ENCODE measurements at places on chromosomes 5 and 9. TPM values are rescaled to one million over a fixed set of nuclear protein-coding genes. Genes with fewer than 3 reads are reported as not detected.

GRCh38 chr5:166961028-166961427 lies 1330.4 kb upstream of the WWC1 start:
- peak; percentile 13 for DNase-seq

GRCh38 chr5:72836810-72837209 lies 20.3 kb downstream of the TNPO1 start:
- DNase-seq, result no peak

DNA sequence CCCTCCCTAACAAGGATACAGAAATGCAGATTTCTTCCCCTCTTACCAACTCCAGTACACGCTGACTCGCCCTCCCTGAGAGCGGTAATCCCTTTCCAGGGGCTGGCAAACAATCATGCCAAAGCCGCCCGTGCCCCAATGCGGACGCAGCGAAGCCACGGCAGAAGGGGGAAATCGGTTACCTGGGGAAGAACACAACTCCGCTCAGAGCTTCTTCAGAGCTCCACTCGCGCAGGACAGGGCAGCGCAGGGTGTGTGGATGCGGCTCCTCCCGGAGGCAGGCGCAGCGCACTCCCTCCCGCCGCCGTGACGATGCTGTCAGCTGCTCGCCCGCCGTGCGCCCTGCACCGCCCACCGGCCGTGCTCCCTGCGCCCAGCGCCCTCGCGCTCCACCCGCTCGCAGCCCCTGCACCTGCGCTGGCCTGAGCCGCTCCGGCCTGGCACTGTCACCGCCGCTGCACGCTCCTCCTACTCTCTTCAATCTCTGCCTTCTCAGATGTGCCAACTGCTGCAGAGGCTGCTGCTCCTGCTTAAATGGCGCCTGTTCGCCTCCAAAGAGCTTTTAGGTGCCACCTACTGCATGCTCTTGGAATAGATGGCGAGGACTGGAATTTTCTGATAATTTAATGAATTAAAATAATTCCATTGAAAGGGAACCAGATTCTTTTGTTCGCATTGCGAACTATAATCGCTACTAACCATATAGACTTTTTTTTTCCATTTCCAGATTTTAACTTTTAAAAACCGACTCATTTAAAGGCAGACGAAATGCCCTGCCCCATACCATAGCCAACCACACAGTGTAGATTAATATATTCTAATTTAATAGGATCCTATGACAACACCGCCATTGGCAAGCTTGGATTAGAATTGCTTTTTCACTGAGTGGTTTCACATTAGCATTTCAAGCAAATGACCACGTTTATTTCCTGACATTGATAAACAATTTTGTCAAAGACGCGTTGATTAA lies at the start of gene DIRAS2:
Gene DIRAS2, minus strand, starts transcription at position 255 of the 970 bp plus-strand sequence. CDS start 28,997 bp downstream, outside the sequence.
- peak; percentile 58 for DNase-seq

The PCDHB2 gene
- total RNA-seq, result 0.82 TPM

GRCh38 chr5:86971034-86971571 lies 296.6 kb upstream of the RASA1 start:
- DNase-seq, result no peak

DNA sequence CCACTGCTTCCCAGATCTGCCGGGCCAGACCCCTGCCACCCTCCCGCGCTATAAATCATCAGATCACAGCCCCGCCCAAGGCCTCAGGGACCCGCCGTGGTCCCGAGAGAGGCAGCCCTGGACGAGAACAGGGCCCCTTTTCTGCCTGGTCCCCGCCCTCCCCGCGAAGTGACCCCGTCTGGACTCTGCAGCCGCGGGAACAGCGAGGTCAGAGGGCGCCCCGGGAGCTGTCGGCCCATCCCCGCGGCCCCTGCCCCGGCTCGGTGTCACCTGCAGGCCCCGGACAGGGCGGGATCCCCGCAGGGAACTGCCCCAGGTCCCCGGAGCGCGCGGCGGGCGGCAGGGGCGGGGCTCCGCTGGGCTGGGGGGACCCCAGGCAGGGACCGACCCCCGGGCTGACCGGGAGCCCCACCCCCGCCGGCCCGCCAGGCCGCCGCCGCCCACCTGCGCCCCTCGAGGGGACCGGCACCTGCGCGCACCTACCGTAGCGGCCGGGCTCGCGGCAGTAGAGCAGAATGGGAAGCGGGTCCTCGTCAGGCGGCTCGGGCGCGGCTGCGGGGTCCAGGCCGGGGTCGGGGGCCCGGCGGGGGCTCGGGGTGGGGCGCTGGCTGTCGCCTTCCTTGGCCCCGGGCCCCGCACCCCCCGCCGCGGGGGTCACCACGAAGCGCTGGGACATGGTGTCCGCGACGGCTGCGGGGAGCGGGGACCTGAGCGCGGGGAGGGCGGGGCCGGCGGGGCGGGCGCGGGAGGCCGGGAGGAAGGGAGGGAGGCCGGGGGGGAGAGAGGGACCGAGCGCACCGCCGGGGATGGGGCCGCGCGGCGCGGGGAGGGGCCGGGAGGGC lies 43.5 kb upstream of the SLC12A7 start:
- no peak for DNase-seq

DNA sequence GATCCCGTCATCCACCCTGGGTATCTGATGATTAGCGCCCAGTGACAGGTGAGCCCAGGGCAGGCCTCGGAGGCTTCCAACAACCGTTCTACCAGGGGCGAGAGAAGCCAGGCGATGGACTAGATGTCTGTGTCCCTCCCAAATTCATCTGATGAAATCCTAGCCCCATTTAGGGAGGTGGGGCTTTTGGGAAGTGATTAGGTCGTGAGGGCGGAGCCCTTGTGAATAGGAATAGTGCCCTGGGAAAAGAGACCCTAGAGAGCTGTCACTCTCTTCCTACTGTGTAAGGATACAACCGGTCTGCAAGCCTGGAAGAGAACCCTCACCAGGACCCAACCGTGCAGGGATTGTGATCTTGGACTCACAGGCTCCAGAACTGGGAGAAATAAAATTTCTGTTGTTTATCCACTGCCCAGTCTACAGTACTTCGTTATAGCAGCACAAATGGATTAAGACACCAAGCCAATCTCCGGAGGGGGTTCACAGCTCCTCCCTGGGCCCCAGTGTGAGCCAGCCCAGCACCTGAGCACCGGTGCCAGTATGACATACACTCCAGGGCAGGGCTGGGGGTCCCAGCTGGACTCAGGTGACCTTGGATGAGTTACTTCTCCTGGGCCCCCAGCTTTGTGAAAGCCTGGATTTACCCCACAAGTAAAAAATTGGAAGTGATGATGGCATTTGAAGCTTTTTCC lies 162.2 kb downstream of the DAB2IP start:
- no peak for DNase-seq

The DBH gene
- total RNA-seq, result not detected

The AIF1L gene
- total RNA-seq, result 5.6 TPM

GRCh38 chr9:26308328-26308727 lies 584.3 kb downstream of the CAAP1 start:
- DNase-seq, result no peak

- no peak for DNase-seq
Observed at GRCh38 chr5:139906661-139907060, 111.1 kb downstream of the PSD2 start.

DNA sequence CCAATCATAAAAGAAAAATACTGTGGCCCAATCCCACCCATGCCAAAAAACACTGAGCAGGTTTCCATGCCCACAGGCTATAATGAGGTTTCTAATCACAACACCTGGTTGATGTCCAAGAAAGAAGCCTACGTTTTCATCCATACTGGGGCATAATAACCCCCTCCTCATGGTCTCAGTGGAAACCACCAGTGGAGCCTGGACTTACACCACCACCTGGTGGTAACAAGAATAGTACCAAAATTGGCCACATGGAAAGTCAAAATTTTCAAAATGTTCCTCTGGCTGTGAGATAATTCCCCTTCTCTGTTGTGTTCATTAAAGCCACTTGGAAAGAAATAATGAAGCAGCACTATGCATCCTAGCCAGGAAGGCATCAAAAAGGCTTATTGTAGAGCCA lies 687.3 kb upstream of the ST8SIA4 start:
- no peak for DNase-seq

GRCh38 chr5:161077496-161077895 lies 225.5 kb upstream of the ATP10B start:
- DNase-seq, result no peak

The PALM2AKAP2 gene
- total RNA-seq, result 2.0 TPM

The LCN15 gene
- total RNA-seq, result 1.6 TPM

The REEP2 gene
- total RNA-seq, result 1.0 TPM

DNA sequence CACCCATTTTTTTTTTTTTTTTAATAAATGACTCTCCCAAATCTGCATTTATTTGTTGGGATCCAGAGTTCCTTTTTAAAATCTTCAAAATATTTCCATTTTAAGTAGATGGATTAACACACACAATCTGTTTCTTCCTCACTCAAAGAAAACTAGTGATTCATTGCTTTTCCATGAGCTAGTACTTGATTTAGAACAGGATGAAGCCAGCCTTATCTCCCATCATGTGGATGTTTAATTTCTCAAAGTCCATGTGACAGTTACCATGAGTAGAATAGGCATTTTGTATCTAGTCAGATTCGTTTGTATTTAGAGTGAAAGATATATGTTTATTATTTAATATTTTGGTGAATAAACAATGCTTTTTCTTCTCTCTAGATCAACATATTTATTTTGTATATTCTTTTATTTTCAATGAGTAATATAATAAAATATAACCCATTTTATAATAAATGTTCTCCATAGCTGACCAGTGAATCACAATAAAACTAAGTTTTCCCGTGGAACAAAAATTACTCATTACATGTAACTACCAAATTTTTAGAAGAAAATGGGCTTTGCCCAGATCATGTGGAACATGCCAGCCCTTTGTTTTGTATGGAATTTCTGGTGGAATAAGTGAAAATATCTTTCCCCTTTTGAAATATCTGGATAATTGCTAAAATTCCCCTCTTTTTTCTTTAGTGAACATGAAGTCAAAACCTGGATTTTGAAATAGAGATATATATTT lies 54.9 kb upstream of the RPS23 start:
- no peak for DNase-seq

- no peak for DNase-seq
Observed at GRCh38 chr5:126619781-126620180, 19.0 kb downstream of the PHAX start.

- DNase-seq, result no peak
Observed at GRCh38 chr5:92544036-92544435, 1037.0 kb downstream of the NR2F1-AS1 start.

Data from mucosa of descending colon (tissue), 3 donors.